ENCODE measurements at places on chromosomes 12 and 14. TPM values are rescaled to one million over a fixed set of nuclear protein-coding genes. Genes with fewer than 3 reads are reported as not detected.

The AQP6 gene
- not detected for total RNA-seq

DNA sequence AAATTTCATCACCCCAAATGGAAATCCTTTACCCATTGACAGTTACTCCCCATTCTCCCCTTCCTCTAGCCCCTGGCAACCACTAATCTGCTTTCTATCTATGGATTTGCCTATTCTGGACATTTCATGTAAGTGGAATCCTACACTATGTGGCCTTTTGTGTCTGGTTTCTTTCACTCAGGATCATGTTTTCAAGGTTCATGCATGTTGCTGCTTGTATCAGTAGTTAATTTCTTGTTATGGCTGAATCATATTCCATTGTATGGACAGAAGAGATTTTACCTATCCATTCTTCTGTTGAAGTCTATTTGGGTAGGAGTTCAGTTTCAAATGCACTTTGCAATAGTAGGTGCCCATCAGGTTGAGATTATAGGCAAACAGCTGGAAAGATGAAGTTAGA lies 1.4 kb downstream of the RFC5 start:
- H3K27me3 ChIP-seq: peaks cover 5% of the 10 kb centered on the region
- H3K4me1 ChIP-seq: peaks cover 11% of the 10 kb centered on the region
- H3K36me3 ChIP-seq: peaks cover 16% of the 10 kb centered on the region
- H3K4me3 ChIP-seq: peak overlapping the region; percentile 49
- no peak overlapping the region for H3K27ac ChIP-seq

DNA sequence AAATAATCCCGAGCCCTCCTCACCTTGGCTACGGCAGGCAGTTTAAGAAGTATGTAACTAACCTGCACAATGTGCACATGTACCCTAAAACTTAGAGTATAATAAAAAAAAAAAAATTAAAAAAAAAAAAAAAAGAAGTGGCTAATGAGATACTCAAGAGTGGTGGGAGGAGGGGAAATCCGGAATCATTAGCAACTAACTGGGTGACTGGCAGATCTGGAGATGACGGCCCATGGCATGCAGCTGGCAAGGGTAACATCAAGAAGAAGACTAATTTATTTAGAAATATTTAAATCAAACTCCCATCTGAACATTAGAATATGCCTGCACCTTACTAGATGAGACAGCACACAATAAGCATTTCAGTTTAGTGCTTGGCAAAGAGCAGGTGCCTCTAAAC lies 52.3 kb upstream of the TMCC3 start:
- H3K4me1 ChIP-seq: peaks cover 8% of the 10 kb centered on the region
- no peak overlapping the region for H3K27ac ChIP-seq
- H3K4me3 ChIP-seq: no peak overlapping the region
- no peaks in the 10 kb centered on the region for H3K36me3 ChIP-seq
- no peak for DNase-seq

DNA sequence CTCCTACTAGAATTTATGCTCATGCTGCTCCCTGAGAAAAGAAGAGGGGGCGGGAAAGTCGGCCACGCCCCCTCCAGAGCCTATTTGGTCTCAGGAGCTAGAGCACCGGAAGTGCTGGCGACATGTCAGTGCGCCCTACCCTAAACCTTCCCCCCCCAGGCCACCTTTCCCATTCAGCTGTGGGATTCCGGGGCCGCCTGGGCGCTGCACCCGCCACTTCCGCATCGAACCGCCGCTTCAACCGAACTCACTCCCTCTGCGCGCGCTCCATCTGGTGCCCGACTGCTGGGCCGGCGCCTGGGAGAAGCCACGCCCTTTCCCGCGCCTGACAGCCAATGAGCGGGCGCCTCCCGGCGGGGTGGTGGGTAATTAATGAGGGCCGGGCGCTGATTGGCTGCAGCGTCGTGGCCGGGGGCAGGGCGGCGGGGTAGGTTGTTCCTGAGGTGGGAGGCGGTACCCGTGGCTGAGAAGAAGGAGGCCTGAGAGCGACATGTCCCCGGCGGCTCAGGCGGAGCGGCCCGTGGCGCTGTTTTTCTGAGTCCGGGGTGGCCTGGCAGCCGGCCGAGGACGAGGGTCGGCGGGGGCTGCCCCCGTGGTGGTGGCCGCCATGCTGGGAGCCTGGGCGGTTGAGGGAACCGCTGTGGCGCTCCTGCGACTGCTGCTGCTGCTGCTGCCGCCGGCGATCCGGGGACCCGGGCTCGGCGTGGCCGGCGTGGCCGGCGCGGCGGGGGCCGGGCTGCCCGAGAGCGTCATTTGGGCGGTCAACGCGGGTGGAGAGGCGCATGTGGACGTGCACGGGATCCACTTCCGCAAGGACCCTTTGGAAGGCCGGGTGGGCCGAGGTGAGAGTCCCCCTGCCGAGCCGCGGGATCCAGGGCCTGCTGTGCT lies at the start of gene MLEC:
Gene MLEC (plus strand): TSS at position 460 of the 888 bp plus-strand sequence. CDS start 148 bp downstream, at position 608.
- peak within 1 kb of the TSS; percentile 91 for H3K4me3 ChIP-seq
- peak; percentile 100 for DNase-seq
- no peaks in the 10 kb centered on the region for H3K27me3 ChIP-seq
- H3K27ac ChIP-seq: peak within 1 kb of the TSS; percentile 96
- H3K4me1 ChIP-seq: peaks cover 34% of the 10 kb centered on the region
- H3K36me3 ChIP-seq: no peaks in the 10 kb centered on the region

DNA sequence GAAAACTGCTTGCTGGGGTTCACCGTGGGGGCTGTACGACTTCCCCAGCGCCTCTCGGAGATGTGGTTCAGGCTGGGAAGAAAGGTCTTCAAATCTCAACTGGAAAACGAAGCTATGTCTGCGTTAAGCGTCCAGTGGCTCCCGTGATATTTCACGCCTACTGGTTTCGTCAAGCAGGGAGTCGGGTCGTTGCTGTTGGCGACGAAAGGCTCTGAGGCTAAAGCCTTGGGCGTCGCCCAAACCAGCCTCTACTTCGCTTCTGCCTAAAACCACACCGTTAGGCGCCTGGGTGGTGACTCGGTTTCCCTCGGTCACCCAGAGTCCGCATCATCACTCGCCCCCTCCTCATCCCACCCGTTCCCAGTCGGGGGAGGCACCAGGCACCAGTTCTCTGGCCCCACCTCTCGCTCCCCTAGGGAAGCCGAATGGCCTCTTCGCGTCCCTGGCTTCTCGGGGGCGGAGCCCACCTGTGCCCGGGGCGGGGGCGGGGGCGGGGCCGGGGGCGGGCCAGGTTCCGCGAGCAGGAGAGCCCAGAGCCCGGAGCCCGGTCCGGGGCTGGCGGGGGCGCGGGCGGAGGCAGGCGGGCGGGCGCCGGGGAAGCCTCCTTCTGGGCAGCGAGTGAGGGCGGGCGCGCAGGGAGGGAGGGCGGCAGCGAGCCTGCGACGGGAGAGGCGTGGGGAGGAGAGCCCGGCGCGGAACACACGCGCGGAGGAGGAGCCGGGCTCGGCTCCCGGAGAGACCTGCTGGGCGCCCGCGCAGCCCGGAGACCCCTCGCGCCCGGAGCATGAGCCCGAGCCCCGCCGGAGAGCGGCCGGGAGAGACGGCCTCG lies at the start of gene B4GALNT3:
Gene B4GALNT3 (plus strand): TSS at position 510 of the 829 bp plus-strand sequence. CDS start 438 bp downstream, outside the sequence.
- H3K4me1 ChIP-seq: peaks cover 8% of the 10 kb centered on the region
- H3K27me3 ChIP-seq: peaks cover 80% of the 10 kb centered on the region
- peak within 1 kb of the TSS; percentile 64 for H3K4me3 ChIP-seq
- no peak within 1 kb of the TSS for H3K27ac ChIP-seq

The RPL10L gene
- total RNA-seq: not detected

GRCh38 chr14:78985668-78986381 lies 815.7 kb downstream of the NRXN3 start:
- no peaks in the 10 kb centered on the region for H3K36me3 ChIP-seq
- H3K4me3 ChIP-seq: no peak overlapping the region
- no peaks in the 10 kb centered on the region for H3K4me1 ChIP-seq
- no peak for DNase-seq

The OR4K15 gene
- not detected for total RNA-seq

DNA sequence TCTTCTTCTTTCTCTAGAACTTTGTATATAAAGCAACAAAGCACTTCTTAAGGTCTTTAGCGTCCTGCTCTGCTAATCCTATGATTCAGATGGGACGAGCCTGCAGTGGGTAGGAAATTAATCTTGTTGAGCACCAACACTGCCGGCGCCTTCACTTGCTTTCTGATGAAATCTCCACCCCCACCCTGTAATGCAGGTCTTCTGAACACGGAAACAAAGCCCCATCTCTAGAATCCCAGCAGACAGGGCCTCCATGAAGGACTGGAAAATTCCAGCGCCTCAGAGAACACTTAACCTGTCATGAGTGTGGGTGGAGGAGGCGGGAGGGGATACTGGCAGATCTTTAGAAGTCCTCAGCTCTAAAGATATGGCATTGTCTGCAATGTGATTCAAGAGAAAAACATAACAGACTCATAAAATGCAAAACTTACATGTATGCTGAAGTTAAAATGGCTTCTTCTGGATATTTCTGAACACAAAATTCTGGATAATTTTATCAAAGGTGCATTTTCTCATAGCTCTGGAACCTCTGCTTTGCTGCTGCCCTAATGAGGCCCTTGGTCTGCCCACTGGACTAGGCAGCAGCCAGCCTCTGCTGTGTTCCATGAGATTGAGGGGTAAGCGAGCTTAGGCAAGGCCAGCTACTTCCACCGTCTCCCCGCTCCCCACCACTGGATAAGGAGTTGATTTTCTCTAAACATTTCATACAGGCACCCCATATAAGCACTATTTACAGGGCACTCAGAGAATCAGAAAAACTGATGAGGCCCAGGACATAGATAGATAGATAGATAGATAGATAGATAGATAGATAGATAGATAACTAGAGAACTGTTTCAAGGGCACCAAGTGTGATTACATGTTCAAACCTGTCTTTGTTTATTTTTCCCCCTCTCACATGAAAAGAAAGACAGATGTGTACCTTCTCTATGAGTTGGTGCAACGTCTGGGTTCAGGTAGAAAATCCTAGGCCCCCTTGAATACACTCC lies 43.1 kb downstream of the ZFP36L1 start:
- no peak for DNase-seq
- H3K4me3 ChIP-seq: no peak overlapping the region
- no peak overlapping the region for H3K27ac ChIP-seq
- H3K27me3 ChIP-seq: peaks cover 5% of the 10 kb centered on the region

All from osteocyte (in vitro differentiated cells).